ENCODE measurements at places on chromosomes 6 and 20.

GRCh38 chr20:39766333-39766732, 804.2 kb downstream of the DHX35 start:
- DNase-seq: no peak

- DNase-seq: no peak
Measured at GRCh38 chr6:14016935-14017625, 92.3 kb downstream of the RNF182 start.

DNA sequence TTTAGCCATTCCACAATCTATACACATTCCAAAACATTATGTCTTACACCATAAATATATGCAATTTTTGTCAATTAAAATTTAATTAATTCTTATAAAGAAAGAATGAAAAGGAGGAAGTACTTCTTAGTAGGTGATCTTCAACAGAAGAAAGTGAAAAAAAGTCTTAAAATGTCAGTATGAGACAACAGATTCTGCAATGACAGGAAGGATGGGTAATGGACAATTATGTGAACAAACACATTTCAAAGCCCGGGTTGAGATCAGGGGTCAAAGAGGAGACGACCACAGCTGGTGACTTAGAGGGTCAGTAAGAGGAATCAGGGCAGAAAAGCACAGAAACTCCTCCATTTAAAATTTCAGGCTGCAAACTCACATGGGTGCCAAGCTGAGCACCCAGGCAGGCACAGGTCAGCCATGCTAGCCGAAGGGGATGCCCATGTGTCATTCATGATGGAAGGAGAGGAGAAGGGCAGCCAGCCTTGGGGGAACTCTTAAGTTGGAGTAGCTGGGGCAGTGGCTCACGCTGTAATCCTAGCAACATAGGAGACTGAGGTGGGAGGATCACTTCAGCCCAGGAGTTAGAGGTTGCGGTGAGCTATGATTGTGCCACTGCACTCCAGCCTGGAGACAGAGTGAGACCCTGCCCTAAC, 11.0 kb downstream of the VSX1 start:
- DNase-seq: no peak

GRCh38 chr6:30847421-30847970, 36.8 kb upstream of the DDR1 start:
- no peak for DNase-seq

GRCh38 chr6:141152951-141153350, 979.8 kb upstream of the GJE1 start:
- DNase-seq: no peak

DNA sequence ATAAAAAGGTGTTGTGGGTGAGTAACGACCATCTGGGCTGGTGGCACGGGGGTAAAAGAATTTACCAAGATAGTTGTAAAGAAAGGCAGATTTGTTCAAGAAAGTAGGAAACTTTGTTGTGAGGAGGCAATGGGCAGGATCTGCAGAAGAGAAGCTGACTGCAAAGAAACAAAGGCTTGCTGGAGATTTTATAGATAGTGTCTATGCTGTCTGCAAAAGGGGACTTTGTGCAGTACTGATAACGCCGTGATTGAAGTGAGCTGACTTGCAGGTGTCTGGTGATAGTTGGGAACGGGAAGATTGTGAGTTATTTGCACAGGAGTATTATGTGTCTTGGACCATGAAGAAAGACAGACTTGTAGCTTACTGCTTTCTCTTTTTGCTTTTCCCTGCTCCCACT, 36.8 kb upstream of the GSTA3 start:
- no peak for DNase-seq
